Stimulated activated CD8-positive, alpha-beta memory T cell treated with anti-CD3 and anti-CD28 coated beads, Interleukin-7, amount 100 ng/mL, for 4 hours (primary cell): ENCODE measurements at places on chromosomes 7 and 10.

DNA sequence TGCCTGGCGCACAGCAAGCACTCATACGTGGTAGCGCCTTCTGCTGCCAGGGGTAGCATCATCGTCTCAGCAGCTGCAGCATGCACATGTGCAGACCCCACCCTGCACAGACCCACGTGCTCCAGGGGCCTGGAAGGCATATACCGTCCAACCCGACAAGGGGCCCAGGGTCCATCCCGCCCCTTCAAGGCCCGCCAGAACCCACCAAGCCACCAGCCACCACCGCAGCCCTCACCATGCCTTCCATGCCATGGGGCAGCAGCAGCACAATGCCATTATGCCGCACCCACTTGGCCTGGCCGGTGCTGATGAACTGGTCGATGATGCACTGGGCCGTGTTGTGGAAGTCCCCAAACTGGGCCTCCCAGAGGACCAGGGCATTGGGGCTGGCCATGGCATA lies 22.7 kb downstream of the OGDHL start:
- DNase-seq, result no peak

- no peak for DNase-seq
These were observed 45.3 kb upstream of the EGR2 start for GRCh38 chr10:62861507-62861906.

DNA sequence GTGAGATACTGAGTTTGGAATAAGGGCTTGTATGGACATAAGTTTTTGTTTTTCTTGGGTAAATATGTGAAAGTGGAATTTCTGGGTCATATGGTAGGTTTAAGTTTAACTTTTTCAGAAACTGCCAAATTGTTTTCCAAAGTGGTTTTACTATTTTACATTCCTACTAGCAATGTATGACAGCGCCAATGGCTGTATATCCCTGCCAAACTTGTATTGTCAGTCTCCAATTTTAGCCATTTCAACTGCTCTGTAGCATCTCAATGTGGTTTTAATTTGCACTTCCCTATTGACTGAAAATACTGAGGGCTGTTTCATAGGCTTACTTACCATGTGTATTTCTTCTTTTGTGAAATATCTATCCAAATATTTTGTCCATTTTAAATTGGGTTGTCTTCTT lies 90.5 kb upstream of the ZNF32 start:
- DNase-seq, result no peak

- DNase-seq, result no peak
These were observed 16.2 kb downstream of the ATG9B start for GRCh38 chr7:151008143-151008510.
